ENCODE measurements at places on chromosomes 6 and 20. TPM values are rescaled to one million over a fixed set of nuclear protein-coding genes. Genes with fewer than 3 reads are reported as not detected.

DNA sequence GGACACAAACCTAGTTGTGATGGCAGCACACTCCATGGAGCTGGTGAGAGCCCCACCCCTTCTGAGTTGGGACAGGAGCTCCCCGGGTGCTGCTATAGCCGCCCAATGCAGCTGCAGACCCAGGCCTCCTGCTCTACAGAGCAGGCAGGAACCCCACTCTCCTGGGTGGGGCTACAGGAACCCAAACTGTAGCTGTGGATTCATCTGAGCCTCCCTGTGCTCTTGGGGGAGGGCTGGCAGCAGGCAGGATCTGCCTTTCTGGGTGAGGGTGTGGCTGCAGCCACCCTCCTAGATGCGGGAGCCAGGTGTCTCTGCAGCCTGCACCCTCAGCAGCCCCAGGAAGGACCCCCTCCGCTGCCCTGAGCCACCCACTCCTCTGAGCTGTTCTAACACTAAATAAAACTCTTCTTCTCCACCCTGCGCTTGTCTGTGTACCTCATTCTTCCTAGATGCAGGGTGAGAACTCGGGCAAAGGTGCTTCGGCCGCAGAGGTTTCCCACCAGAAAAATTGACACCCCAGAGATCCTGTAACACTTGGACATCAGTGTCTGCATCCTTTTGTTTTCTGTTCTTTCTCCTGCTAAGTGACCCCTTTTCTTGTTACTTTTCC, 55.2 kb upstream of the KIF13A start:
- no peak for DNase-seq

- no peak for DNase-seq
Measured at GRCh38 chr6:2909718-2910117, 6.6 kb upstream of the SERPINB9 start.

- no peak for DNase-seq
Measured at GRCh38 chr6:29376003-29376402, 912 bp upstream of the OR12D3 start.

- DNase-seq: no peak
Measured at GRCh38 chr6:29602564-29603361, 17.8 kb downstream of the OR2H2 start.

DNA sequence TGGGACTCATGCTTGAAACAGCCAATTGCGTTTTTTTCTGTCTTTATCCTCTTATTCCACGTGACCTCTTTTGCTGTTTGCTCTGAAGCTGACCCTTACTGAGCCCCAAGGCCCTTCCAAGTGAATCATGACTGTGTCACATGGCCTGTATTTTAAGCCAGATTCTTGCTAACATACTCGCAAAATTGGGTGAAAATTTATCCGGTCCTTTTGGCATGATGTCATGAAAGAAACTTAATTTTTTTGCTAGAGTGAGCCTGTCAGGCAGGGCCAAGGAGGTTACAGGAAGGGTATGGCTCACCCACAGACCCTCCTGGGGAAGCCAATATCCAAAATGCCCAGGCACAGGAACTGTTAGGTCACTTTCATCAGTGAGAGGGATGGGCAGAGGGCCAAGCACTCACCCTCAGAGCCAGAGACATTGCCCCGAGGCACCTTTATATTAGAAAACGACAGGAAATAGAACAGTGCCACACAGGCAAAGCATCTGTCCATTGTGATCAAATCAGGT, 296.7 kb downstream of the CDH26 start:
- no peak for DNase-seq

GRCh38 chr6:111952821-111953540, 79.7 kb upstream of the FYN start:
- DNase-seq: no peak

GRCh38 chr6:91167846-91168245, 581.0 kb upstream of the MAP3K7 start:
- no peak for DNase-seq

DNA sequence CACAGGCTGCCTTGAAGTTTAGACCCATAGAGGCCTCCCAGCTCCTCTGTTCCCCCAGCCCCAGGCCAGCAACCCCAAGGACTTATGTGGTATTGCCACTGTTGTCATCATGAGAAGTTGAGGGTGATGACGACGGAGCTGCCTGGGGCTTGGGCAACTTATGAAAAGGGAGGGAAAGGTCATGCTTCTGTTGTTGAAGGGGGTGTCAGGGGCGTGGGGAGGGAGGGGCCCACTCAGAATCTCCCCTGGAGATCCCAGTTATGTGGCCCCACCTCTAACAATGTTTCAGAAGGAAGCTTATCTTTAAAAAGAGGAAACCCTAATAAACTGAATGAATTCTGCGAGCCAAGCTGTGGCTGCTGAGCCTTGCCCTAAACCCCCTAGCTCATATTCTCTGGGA, 4.2 kb downstream of the ADTRP start:
- DNase-seq: no peak

Gene NRSN2
- 53.5 TPM for polyA plus RNA-seq

Gene KCNG1
- polyA plus RNA-seq: 4.3 TPM

Gene EPPIN
- polyA plus RNA-seq: 0.36 TPM

Gene ENPP1
- 17.3 TPM for polyA plus RNA-seq

Gene MYCT1
- 21.8 TPM for polyA plus RNA-seq
